Cardiac fibroblast (primary cell): ENCODE measurements at places on chromosomes 7 and 10.

- no peak for DNase-seq
These were observed 34.5 kb upstream of the CD36 start for GRCh38 chr7:80603940-80604339.

DNA sequence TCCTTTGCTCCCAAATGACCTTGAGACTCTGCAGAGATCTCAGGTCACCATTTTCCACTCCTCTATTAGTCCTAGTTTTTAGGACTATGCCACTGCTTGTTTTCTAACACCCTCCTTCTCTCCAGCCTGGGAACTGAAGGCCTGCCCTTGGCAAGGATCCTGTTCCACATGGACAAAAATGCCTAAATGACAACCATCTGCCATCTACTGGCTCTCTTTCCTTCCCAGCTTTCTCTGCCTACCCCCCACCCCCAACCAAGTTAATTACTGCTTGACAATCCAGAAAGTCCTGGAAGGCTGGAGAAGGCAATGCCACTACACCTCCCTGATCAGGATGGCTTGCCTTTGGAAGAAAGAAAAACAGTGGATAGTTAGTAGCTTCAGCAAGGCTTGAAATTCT lies 44.8 kb upstream of the SP8 start:
- no peak for DNase-seq

- no peak for DNase-seq
These were observed 116.2 kb downstream of the EBF3 start for GRCh38 chr10:129847741-129848483.

GRCh38 chr7:131482800-131483199 lies 73.6 kb downstream of the PODXL start:
- no peak for DNase-seq

DNA sequence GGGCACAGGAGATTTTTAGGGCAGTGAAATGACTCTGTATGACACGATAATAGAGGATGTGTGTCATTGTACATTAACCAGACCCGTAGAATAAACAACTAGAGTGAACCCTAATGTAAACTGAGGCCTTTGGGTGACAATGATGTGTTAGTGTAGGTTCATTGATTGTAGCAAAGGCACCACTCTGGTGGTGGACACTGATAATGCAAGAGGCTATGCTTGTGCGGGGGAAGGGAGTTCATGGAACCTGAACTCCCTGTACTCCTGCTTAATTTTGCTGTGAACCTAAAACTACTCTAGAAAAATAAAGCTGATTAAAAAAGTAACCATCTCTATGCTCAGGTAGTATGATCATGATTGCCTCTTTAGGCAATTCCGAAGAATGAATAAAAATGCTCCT lies 96.3 kb upstream of the VIPR2 start:
- no peak for DNase-seq

GRCh38 chr7:1106063-1106792 lies 18.3 kb downstream of the GPER1 start:
- DNase-seq, result no peak

DNA sequence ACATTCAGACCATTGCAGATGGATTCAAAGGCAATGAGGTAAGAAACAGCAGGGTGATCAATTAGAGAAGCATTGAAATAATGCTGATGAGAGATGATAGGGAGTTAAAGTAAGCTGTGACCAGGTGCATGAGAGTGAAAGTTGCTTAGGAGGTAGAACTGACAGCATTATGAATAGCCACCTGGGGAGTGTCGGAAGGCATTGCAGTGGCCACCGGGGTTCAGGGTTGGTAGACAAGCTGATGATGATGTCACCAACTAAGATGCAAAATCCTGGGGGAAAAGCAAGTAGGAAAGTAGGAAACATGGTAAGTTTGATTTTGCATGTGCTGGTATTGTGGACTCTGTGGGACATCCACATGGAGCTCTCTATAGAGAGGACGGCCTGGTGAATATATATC lies 211.9 kb upstream of the ETV1 start:
- no peak for DNase-seq

GRCh38 chr7:33310546-33310945 lies 181.2 kb downstream of the BBS9 start:
- no peak for DNase-seq

- no peak for DNase-seq
These were observed 338.8 kb upstream of the SEMA3D start for GRCh38 chr7:85525676-85526075.

DNA sequence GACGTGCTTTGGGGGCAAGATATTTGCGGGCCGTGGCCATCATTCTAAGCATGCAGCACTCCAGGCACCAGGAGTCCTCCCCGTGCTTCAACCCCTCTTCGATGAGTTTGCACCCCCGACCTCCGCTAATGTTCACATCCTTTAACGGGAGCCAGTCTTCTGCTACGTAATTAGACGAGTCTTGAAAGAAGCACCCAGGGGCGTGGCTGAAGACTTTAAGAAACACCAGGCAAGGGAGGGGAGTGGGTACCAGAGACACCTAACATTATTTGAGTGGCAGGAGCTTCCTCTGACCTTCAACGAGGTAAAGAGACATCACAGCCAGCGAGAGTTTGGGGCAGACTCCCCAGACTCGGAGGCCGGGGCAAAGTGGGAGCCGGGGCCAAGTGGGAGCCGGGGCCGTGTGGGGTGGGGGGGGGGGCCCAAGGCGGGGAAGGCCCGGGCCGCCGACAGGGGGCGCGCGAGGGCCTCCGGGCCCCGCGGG lies 31.1 kb upstream of the TOMM7 start:
- peak; percentile 34 for DNase-seq

GRCh38 chr7:66281678-66282590 lies 76.8 kb downstream of the TPST1 start:
- DNase-seq, result peak; percentile 91

- no peak for DNase-seq
These were observed 35.3 kb downstream of the MTPAP start for GRCh38 chr10:30313579-30314350.

DNA sequence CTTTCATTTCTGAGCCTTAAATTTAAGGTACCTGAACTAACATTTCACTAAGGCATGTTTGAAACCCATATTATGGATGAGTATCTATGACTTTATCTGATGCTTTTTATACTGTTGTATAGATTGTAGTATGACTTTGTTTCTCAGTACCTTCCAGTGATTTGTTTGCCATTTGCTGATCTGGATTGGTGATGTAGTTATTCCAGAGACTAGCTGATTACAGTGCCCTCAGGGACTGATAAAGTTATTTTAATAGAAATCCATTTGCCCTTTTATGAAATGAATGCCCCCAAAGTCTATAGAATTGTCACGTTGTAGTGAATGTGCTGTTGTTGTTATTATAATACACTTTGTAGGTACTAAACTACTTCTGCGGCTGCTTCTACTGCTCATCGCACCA lies 385.4 kb upstream of the LRGUK start:
- no peak for DNase-seq

GRCh38 chr10:67764012-67764822 lies 68.2 kb upstream of the CTNNA3 start:
- DNase-seq, result peak; percentile 95

GRCh38 chr10:34966040-34966439 lies 124.1 kb downstream of the CUL2 start:
- DNase-seq, result no peak

GRCh38 chr7:519484-520390 lies at the start of gene PDGFA:
PDGFA (minus strand) TSS chr7:519846; CDS start chr7:519001, 845 bp downstream.
- DNase-seq, result peak; percentile 63

GRCh38 chr10:29451946-29452345 lies 163.1 kb downstream of the LYZL1 start:
- no peak for DNase-seq

DNA sequence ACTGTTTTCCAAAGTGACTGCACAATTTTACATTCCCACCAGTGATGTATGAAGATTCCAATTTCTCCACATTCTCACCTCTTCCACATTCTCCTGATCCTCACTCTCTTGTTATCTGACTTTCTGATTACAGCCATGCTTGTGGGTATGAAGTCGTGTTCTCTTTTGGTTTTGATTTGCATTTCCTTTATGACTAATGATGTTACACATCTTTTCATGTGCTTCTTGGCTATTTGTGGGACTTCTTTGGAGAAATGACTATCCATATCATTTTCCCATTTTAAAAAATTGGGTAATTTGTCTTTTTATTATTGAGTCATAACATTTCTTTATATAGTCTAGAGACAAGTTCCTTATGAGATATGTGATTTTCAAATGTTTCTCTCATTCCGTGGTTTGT lies 10.5 kb upstream of the GIMAP8 start:
- peak; percentile 43 for DNase-seq

DNA sequence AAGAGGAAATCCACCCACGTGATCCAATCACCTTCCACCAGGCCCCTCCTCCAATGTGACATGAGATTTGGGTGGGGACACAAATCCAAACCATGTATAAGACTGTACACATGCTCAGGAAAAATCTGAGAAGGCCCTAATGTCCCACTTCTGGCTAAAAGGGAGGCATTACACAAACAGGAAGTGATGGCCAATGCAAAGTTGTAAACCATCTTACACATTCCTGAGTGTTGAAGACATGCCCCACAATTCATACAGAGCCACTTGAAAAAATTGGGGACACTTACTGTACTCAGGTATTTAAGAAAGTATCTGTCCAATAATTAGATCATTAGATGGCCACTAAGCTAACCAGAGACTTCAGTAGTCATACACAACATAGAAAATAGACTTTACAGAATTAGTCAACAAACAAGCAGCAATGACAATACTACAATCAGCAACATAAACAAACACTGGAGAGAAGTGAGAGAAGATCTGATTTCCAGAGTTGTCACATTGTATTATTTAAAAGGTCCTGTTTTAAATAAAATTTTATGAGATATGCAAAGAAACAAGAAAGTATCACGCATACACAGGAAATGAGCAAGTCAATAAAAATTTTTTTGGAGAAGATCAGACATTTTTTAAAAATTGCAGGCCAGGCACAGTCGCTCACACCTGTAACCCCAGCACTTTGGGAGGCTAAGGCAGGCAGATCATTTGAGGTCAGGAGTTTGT lies 143.3 kb downstream of the DGKI start:
- no peak for DNase-seq

- no peak for DNase-seq
These were observed 94.1 kb downstream of the CHST15 start for GRCh38 chr10:123999261-123999660.

DNA sequence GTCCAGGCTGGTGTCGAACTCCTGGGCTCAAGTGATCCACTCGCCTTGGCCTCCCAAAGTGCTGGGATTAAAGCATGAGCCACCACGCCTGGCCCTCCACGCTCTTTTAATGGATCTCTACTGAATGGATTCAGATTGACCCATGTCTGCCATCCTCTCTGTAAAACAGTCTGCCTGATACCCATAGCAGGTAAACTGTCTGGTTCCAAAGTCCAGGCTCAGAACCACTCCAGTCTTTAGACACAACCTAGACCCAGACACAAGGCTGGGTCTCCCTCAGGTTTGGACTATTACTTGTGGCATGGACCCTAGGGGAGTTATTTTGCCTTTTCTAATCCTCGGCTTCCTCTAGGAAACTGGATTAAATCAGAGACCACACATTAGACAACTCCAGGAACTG lies 19.1 kb downstream of the HIP1 start:
- no peak for DNase-seq

GRCh38 chr7:151585744-151586393 lies 66.2 kb upstream of the RHEB start:
- no peak for DNase-seq

DNA sequence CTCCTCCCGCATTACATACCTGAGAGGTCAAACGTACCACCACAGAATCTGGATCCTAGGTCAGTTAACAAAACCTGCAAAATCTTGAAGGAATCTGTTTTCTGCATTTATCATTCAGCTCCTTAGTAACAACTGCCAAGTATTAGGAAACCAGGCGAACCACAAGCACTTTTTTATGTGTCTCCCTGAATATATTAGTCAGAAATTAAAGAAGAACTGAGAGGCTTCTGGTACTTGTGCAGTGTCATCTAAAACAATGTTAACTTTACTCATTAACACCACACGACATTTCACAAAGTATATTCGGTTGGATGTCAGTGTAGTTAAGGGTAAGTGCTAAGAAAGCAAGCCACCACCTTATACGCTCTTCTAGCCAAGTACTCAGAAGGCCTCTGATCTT lies 2.5 kb downstream of the CCDC6 start:
- DNase-seq, result peak; percentile 41

DNA sequence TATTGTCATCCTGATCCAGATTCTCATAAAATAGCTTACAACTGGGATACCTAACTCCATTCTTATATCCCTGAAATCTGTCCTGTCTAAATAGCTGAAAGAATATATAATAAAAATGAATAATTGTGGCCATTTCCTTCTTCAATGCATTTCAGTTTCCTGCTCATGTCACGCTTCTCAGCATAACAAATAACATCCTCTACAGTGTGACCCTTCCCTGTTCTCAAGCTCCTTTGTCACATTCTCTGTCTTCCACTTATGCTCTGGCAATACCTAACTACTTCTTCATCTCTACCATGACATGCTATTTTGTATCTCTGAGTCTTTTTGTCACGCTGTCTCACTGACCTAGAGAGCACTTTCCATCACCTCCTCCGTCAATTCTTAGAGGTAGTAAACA lies 884.1 kb upstream of the LRRTM3 start:
- no peak for DNase-seq

DNA sequence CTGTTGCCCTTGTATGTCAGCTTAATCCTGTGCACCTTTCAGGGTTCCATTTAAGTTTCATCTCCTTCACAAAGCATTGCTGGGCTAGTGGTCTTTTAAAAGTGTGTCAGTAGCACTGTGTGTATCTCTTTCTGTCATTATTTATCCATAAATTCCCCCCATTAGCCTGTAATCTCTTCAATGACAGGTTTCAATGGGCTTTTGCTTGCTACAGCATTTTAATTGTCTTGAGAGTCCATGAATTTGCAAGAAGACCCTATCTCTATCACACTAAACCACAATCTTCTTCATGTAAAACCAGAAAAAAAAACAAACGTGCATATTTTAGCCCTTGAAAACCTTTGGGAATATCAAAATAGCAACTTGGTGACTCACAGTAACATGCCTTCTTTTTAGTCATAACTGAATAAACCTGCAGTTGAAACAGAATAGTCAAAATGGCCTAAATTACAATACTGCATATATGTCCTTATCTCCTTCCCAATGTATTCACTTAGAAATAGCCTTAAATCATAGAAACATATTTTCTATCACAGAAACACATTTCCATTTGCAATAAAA lies 118.6 kb downstream of the PON1 start:
- DNase-seq, result peak; percentile 82

GRCh38 chr10:114571316-114571999 lies 86.6 kb downstream of the ABLIM1 start:
- no peak for DNase-seq

- no peak for DNase-seq
These were observed 8.7 kb upstream of the SP8 start for GRCh38 chr7:20795361-20795760.
